ENCODE measurements at places on chromosomes 3 and 15. TPM values are rescaled to one million over a fixed set of nuclear protein-coding genes. Genes with fewer than 3 reads are reported as not detected.

GOLGA8N gene
- polyA plus RNA-seq = 1.2 TPM

OIP5 gene
- 8.4 TPM for polyA plus RNA-seq

HIGD2B gene
- not detected for polyA plus RNA-seq

ATP13A5 gene
- not detected for polyA plus RNA-seq

LDHAL6B gene
- polyA plus RNA-seq = not detected

PRSS50 gene
- polyA plus RNA-seq = not detected

SLC12A1 gene
- polyA plus RNA-seq = not detected

DNA sequence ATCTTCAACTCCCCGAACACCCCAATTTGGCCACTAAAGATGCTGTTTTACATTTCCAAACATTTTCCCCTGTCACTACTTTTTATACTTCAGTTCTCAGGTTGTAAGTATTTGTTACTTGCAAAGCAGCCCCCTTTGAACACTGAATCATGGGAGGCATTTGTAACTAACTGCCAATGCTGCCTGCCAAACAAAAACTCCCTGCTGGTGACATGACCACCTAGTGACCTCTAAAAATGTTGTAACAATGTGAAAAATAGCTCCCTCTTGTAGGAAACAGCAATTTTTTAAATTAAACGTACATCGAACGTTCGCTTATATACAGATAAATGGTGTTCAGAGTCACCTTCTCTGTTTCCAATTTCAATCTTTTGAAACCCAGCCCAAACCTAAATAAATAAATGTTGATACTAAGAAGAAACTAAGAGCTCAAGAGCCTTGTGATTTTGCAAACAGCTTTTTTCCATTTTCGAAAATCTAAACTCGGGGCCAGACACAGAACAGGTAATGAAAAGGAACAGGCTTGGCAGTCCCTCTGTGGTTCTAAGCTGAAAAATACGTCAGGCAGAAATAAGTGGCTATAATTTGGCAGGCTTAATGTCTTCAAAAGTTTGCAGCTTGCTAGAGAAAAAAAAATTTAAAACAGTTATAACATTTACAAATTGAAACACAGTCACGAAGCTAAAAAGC lies 268.6 kb upstream of the WNT5A start:
- DNase-seq = no peak

DNA sequence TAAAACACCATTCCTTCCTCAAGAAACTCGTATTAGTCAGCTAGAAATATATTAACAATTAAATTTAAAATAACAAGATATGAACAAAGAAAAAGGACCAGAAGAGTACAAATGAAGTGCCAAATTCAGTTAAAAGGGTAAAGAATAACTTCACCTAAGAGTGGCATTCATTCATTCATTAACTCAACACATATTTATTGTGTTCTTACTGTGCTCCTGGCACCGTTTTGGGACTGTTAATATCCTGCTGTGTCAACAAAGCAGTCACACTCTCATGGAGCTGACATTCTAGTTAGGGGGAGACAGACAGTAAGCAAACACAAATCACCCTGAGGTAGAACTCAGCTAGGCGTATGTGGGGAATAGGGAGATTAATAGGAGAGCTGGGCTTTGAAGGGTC lies 123.6 kb upstream of the DPPA4 start:
- no peak for DNase-seq

DNA sequence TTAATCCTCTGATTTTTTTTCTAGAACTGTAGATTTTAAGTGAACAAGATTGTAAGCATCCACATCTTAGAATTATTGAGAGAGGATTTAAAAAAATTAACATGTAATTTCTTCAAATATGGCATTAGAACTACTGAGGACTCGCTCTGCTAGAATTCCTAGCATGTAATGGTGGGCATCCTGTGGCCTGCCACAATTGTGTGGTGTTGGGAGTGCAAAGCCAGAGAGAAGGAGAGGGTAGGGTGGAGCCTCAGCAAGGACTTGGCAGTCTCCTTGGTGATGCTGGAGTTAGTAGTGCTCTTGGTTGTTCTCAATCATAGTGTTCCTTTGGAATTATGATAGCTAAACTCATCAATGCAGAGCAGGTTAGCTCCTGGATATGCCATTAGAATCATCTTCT lies 443.9 kb upstream of the TBL1XR1 start:
- no peak for DNase-seq

- no peak for DNase-seq
Measured at GRCh38 chr3:67067251-67067650, 69.1 kb downstream of the KBTBD8 start.

DNA sequence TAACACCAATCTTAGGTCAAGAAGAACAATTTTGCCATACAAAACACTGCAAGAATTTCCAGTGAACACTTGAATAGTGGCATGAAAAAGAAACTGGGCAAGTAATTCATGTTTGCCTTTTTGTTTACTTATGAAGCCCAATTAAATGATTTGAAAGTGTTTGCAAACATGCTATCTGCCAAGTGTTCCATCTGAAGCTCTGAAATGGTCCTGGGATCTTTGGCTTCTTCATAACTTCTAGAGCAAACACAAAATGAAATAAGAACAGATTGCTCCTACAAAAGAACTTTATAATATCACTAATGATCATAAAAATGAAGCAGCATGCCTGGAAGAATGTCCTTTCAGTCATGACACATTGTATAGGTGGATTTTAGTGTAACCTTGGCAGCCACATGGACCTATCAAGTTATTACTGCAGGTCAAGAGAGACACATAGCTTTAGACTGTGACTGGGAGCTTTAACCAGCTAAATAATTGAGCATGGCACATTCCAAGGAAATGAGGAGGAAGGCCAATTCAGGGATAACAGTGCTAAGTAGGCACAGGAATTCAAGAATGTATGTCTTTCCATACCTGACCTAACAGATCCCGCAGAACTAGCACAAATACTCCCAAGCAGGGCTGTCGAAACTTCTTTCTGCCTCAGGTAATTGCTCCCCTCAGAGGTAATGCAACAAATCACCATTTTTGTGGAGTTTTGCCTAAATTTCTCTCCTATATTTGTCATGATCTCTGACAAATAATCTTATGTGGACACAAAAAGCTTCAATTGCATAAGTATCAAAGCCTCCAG lies 144.6 kb downstream of the DUT start:
- no peak for DNase-seq

- DNase-seq = no peak
Measured at GRCh38 chr15:48565560-48566482, 79.7 kb downstream of the FBN1 start.

GRCh38 chr3:52034651-52035050 lies 21.7 kb downstream of the DUSP7 start:
- no peak for DNase-seq

GRCh38 chr3:158781849-158782248 lies 20.0 kb upstream of the MFSD1 start:
- no peak for DNase-seq

GRCh38 chr3:57335283-57335938 lies 42.9 kb upstream of the ASB14 start:
- no peak for DNase-seq

DNA sequence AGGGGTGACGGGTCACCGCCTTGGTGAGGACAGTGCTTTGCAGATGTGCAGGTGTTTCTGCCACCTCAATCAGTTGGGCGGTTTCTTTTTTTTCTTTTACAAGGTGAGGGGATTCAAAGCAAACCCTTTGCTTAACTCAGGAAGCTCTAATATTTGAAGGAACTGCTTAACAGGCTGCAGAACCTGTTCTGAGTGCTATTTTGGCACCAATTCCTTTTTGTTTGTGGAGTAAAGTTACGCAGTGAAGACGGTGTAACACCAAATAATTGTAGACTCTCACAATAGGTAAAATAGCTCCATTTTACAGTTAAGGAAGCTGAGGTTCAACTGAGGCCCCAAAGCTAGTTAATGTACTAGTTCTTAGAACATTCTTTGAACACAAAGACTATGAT lies 6.6 kb downstream of the GHRL start:
- DNase-seq = no peak

DNA sequence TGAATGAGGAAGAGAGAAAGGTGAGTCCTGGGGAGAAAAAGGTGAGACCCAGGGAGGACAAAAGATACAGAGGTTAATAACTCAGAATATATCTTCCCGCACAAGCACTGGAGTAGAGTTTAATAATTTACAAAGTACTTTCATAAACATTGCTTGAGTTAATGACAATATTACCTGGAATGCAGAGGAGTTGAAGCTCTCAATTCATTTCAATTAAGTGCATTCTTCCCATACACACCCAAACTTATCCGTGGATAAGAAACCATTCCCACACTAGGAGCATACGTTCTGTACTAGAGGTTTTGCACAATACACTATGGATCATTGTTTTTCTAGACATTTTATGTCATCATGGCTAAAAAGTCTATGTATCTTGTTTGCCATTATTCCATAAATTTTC lies 23.3 kb upstream of the KNG1 start:
- no peak for DNase-seq

DNA sequence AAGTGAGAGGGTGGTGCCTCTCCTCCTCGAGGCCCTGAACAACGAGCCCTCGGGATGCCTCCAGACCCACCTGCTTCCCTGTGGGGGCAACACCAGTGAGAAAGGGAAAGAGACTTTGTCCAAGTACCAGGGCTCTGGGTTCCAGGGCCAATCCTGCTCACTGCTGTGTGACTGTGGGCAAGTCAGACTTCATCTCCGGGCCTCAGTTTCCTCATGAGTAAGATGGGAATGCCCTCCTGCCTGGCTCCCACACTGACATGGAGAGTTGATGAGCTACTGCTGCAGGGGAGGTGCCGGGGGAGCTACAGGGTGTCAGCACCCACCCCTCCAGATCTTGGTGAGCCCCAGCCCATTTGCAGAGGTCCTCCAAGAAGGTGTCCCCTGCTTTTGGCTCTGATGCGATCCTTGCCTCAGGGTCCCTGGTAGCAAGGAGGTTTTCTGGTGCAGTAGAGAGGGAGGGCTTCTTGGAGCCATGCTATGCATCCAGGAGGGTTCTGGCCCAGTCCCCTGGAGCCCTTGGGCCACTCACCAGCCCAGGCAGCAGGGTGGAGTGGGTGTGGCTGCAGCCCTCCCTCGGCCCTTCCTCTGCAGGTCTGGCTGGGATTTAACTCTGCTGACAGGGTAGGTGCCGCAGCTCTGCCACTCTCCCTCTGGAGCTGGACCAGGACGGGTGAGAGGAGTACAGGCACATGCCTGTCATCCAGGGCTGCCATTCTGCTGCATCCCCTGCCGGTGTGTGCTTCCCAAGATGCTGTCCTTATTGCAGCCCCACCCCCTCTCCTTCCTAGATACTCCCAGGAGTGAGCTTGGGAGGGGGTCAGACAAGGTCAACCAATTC lies 26.9 kb downstream of the LOXL1 start:
- DNase-seq = peak; percentile 13

GRCh38 chr3:31254483-31254882 lies 278.2 kb upstream of the STT3B start:
- no peak for DNase-seq

- DNase-seq = no peak
Measured at GRCh38 chr3:152745646-152746045, 89.3 kb upstream of the P2RY1 start.

DNA sequence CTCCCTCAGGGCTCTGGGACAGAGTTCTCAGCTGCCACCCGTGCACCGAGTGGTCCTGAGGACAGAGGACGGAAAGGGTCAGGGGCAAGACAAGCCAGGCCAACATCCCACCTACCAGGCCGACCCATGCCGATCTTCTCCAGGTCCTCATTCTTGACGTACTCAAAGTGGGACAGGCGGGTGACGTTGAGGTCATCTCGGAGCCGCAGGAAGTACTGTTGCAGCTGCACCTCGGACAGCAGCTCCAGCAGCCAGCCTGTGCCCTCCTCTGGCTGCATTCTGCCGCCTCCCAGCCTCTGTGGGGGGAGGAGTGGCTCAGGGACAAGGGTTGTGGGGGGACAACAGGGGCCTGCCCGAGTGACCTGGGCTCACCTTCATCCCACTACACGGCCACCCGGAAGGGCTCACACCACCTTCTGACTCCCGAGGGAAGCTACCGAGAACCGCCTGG lies 20.0 kb downstream of the TNK2 start:
- no peak for DNase-seq

DNA sequence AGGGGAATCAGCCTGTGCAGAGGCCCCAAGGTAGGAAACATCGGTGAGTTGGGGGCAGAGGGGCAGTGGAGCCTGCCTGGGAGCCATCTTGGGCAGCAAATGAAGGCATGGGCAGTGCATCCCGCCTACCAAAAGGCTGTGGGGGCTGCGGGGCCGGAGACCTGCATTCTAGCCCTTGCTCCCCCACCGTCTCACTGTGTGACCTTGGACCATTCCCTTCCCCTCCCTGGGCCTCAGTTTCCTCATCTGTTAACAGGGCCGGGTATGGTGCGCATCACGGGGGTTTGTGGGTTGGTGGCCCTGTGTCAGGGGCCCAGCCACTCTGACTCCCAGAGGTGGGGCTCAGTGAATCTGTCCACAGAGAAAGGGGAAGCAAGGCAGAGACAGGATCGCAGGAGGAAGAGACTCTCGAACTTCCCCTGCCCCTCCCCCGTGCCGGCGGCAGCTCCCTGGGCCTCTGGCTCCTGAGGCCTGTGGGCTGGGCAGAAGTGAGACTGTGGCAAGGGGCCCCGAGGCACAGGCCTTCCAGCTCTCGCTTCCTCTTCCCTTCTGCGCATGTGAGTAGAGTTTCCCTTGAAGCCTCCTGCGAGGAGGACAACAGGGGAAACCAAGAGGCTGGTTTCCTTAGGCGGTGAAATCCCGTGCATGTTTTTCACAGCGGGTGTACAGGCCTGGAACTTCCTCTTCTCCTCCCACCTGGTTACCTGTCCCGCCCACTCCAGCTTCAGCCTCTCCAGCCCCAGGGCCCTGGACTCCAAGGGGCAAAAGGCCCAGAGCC lies 42.9 kb downstream of the IDH2 start:
- no peak for DNase-seq

GRCh38 chr15:41945221-41945620 lies 27.1 kb downstream of the EHD4 start:
- no peak for DNase-seq

DNA sequence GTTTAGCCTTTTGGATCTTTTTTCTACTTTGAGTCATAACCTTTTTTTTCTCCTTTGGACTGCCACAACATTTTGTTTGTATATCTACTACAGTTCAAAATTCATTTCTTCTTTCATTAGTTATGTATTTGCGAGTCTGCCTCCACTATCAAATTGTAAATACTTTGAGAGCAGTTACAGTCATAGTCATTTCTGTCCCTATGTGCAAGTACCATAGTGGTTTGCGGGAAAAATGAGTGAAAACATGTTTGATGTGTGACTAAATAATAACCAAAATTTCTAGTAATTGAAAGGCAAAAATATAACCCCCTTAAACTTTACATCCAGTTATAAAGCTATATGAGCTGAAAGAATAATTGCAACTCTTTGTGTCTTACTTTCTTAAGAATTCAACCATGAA lies 45.8 kb upstream of the CCDC50 start:
- no peak for DNase-seq

GRCh38 chr15:71634820-71635560 lies 175.4 kb upstream of the NR2E3 start:
- peak; percentile 24 for DNase-seq

DNA sequence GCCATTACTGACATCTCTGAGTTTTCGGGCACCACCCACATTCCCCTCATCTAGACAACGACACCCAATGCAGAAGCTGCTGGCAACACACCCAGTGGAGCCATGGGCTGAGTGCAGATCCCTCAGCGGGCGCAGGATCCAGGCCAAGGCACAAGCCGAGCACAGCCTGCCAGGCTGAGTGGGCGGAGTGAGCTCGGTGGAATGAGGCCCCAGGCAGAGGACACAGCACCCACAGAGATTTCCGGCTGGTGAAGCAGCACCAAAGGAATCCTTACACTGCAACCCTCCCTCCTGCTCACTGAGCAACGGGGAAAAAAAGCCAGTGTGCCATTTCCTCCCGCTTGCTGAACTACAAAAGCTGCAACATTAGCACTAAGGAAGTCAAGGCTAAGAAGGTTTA lies 34.3 kb downstream of the ZMAT3 start:
- DNase-seq = no peak

Data from SK-N-SH (cell line).